ENCODE measurements at places on chromosomes 4 and X.

DNA sequence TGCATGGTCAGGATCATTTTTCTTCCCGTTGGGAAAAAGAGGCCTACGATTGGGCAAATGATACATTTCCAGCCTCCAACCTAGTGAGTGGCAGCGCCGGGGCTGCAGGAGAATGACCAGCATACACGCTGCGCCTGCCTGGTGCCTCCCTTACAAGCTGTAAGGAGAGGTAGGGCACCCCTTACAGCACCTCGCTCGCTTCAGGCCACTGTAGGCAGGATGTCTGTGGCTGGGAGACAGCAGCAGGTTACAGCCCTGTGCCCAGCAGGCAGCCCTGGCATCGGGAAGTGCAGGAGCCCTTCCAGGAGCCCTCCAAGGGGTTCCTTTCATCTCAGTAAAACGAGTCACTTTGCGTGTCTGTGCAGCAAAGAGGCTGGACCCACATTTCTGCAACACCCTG lies 88.4 kb downstream of the EVC start:
- DNase-seq: no peak

DNA sequence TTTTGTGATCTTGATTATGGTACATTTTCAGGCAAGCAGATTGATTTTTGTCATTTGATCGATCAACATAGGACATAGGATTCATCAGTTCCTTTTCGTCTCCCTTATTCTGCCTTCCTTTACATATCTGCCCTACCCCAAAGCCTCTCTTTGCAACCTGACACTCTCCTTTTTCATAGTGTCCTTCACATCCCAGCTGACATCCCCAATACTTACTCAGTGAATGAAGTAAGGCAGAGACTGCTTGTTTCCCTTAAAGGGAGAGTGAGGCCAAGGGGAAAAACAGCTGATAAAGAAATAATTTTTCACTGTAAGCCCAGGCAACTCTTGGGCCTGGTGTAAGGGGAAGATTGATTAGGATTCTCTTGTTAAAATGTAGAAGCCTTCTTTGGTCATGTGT lies 69.8 kb downstream of the GBA3 start:
- no peak for DNase-seq

- no peak for DNase-seq
Observed at GRCh38 chr4:140718241-140718952, 37.8 kb downstream of the TBC1D9 start.

DNA sequence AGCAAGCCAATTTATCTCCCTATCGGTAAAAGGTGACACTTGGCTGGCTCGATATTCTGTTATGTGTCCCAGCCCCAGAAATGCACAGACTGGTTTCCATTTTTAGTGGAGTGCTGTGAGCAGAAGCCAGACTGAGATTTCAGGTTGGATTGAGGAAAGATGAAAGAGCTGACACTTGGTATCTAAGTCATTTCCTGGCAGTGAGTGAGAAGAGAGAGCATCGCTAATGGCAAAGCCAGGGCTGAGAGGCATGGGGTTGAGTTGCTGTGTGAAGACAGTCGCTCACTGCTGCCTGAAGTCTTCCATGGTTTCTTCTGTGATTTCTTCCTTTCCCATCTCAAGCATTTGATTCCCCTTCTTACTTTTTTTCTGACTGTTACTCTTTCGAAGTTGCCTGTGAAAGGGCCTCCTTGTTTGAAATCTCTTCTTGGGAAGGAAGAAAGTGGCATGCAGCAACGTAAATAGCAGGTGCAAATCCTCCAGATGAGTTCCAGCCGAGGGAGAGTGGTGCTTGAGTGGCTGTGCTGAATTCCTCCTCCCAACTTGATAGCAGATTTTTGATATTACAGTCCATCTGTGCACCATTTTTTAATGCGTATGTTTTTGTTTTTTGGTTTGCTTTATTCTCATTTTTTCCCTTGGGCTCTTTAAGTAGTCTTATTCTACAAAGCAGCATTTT lies 109.2 kb upstream of the LIMCH1 start:
- DNase-seq: no peak

- no peak for DNase-seq
Observed at GRCh38 chrX:152907084-152907651, 9.3 kb downstream of the ZNF185 start.
